Anterior cingulate cortex (tissue), 58 donors: ENCODE measurements at places on chromosomes 5 and 9.

DNA sequence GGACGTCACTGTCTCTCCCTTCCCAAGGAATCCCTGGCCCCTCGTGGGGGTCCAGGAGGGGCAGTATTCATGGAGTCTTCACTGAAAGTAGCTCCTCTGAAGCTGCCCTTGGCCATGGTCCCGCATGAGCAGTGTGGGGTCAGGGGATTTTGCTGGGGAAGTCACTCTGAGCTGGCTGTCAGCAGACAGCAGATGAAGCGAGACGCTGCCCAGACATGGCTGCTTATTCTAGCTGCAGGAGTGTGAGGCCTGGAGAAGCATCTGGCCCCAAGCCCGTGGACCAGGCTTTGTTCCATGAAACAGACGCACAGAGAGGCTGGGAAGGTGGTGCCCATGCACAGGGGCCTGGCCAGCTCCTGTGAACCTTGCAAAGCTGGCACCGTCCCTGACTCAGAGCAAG, 21.5 kb upstream of the ASS1 start:
- no peak for DNase-seq

DNA sequence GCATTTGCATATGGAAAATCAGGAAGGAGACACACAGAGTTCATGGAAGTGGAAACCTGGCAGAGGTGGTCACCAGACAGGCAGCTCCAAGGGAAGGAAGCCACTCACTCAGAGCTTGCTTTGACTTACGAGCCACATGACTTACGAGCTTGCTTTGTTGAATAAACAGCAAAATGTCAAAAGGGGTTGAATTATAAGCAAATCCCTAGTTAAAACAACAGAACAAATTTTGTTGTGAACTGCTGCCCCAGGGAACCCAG, 164.3 kb downstream of the SYK start:
- DNase-seq = no peak

DNA sequence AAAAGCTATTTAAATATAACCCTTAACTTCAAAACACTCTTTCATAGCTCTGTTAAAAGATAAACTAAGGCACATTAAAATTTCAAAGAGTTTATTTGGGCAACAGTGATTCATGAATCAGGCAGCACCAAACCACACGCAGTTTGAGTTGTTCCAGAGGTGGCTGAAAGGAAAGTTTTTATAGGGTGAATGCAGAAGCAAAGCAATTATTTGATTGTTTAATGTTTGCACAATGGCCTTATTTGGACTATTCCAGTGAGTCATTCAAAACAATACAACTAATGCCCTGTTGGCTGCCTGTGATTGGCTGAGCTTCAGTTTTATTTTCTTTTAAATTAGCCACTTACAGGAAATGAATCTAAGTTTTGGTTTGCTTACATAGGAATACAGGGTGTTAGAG, 125.3 kb downstream of the CEP120 start:
- no peak for DNase-seq

GRCh38 chr5:16455668-16456067, 9.9 kb downstream of the ZNF622 start:
- DNase-seq = no peak

DNA sequence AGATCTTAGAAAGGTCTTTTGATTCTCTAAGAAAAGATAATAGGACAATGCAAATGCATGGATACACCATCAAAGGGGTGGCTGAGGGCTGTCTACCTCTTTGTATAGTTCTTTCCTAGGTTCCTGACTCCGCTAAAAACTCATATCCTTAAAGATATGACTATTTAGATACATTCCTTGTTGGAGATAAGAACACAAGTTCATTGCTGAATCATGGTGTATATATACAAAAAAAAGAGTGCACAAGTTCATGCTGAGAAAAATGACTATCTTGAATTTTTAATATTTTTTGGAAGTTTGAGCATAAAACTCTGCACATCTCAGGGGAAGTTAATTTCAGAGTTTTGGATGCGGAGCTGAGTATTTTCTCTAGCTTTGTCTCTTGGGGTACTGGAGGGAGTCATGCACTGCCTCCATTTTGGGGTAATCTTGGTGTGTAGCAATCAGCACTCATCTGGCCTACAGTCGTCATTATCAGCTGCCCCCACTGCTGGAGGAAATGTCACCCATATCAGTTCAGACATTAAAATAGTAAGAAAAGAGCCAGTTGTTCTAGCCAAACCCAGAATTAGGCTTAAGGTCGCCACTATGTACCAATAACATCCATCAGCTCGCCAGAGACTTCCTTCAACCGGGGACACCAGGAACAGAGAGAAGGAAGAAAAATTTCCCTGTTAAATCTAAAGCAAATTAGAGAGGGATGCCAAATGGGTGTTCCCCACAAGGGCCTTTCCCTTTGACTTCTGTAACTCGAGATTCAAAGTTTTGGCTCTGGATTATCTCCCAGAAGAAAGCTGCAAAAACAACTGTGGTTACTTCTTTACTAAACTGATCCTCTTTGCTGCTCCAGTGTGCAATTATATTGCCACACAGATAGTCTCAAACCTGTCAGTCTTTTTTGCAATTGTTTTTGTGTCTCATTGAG, 49.0 kb downstream of the PTTG1 start:
- no peak for DNase-seq

DNA sequence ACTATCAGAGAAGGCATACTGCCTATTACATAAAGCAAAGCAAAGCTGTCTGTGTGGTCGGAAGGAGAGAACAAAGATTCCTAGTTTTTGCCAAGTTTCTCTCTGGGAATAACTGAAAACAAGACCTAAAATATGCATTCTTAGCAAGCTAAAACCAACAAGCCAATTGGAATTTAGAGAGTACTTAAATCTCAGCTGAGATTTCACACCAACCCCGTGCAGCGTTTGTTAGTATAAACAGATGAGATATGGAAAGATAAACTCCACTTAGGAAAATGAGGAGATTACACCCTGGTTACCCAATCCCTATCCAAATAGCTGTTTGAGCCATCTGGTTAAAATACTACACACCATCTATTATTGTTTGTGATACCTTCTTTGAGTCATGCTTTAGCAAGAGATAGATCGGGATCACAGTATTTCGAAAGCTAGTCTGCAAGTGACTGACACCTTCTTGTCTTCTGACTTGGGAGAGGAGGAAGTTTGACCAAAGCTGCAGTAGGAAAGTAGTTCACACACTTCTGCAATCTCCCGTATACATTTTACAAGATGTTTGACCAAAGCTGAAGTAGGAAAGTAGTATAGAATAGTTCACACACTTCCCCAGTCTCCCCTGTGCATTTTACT, 18.2 kb downstream of the FAF2 start:
- no peak for DNase-seq

GRCh38 chr5:38557308-38557710, 863 bp upstream of the LIFR start:
- no peak for DNase-seq

GRCh38 chr5:146588331-146589027, 72.5 kb upstream of the GPR151 start:
- DNase-seq = peak; percentile 24

DNA sequence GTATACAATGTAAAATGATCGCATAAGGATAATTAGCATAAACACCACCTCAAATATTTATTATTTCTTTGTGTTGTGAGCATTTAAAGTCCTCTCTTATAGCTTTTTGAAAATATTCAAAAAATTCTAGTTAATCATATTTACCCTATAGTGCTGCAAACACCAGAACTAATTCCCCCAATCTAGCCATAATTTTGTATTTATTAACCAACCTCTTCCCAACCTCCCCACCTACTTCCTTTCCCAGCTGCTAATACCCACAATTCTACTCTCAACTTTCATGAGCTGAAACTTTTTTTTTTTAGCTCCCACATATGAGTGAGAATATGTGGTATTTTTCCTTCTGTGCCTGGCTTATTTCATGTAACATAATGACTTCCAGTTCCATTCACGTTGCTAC, 317.8 kb upstream of the ATP10B start:
- DNase-seq = no peak
